ENCODE measurements at places on chromosomes 5 and 9. TPM values are rescaled to one million over a fixed set of nuclear protein-coding genes. Genes with fewer than 3 reads are reported as not detected.

GRCh38 chr5:143574236-143574635, 170.8 kb upstream of the NR3C1 start:
- H3K4me1 ChIP-seq: no peaks in the 10 kb centered on the region
- H3K27me3 ChIP-seq: no peaks in the 10 kb centered on the region
- no peak for DNase-seq
- H3K27ac ChIP-seq: no peak overlapping the region
- no peaks in the 10 kb centered on the region for H3K36me3 ChIP-seq

DNA sequence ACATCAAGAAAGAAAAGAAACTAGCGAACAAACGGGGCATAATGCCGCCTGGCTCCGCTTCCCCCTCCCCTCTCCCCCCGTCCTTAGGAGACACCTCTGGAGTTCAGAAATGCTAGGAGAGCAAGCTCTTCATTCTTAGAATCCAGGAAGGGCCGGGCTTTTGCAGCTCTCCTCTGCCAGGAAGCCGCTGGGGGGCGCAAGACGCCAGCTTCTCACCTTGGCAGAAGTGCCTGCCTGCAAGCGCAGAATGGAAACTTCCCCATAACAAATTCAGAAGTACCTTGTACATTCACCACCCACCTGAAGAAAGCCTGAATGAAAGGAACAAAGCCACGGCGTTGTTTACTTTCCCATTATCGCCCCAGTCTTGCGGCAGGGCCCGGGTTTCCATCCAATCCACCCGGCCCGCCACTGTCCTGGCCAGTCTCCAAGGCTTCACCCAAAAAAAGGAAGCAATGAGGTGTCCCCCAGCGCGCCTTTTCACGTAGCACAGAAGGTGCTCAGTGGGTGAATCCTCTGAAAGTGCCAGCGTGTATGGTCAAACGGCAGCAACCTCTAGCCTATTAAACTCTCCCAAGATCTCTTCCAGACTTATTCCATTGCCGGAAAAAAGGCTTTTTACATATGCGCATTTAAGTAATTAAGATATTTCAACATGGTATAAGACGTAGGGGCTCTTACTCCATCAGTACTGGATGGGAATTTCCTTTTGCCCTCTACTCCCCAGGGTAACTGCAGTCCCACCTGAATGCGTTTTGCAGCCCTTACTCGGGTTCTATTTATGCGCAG, 1.6 kb upstream of the GADD45G start:
- H3K4me1 ChIP-seq: no peaks in the 10 kb centered on the region
- peak overlapping the region; percentile 62 for H3K4me3 ChIP-seq
- no peaks in the 10 kb centered on the region for H3K27me3 ChIP-seq

- no peak for DNase-seq
- no peaks in the 10 kb centered on the region for H3K27me3 ChIP-seq
- peaks cover 15% of the 10 kb centered on the region for H3K4me1 ChIP-seq
- H3K27ac ChIP-seq: peak overlapping the region; percentile 76
These were observed 28.3 kb downstream of the RAI14 start for GRCh38 chr5:34684281-34684979.

GRCh38 chr5:74258314-74258665, 382.2 kb downstream of the ENC1 start:
- H3K4me1 ChIP-seq: no peaks in the 10 kb centered on the region
- H3K27me3 ChIP-seq: no peaks in the 10 kb centered on the region

- no peaks in the 10 kb centered on the region for H3K4me1 ChIP-seq
- H3K36me3 ChIP-seq: peaks cover 85% of the 10 kb centered on the region
- no peak for DNase-seq
- no peak overlapping the region for H3K27ac ChIP-seq
- H3K4me3 ChIP-seq: no peak overlapping the region
These were observed 26.8 kb downstream of the ANP32B start for GRCh38 chr9:98009936-98010335.

ARID3C gene
- total RNA-seq: not detected

GRCh38 chr9:89901920-89902319, 297.1 kb downstream of the GADD45G start:
- H3K4me1 ChIP-seq: peaks cover 5% of the 10 kb centered on the region
- H3K27me3 ChIP-seq: no peaks in the 10 kb centered on the region
- no peak overlapping the region for H3K4me3 ChIP-seq
- DNase-seq: no peak

- no peak for DNase-seq
- H3K4me3 ChIP-seq: no peak overlapping the region
- no peaks in the 10 kb centered on the region for H3K4me1 ChIP-seq
- no peak overlapping the region for H3K27ac ChIP-seq
- no peaks in the 10 kb centered on the region for H3K36me3 ChIP-seq
- no peaks in the 10 kb centered on the region for H3K27me3 ChIP-seq
These were observed 51.5 kb upstream of the MEF2C start for GRCh38 chr5:88934439-88934838.

- H3K27ac ChIP-seq: no peak overlapping the region
- H3K27me3 ChIP-seq: no peaks in the 10 kb centered on the region
- no peaks in the 10 kb centered on the region for H3K4me1 ChIP-seq
- peaks cover 20% of the 10 kb centered on the region for H3K36me3 ChIP-seq
- no peak for DNase-seq
- H3K4me3 ChIP-seq: no peak overlapping the region
These were observed 77.7 kb downstream of the HOMER1 start for GRCh38 chr5:79436224-79436623.

DNA sequence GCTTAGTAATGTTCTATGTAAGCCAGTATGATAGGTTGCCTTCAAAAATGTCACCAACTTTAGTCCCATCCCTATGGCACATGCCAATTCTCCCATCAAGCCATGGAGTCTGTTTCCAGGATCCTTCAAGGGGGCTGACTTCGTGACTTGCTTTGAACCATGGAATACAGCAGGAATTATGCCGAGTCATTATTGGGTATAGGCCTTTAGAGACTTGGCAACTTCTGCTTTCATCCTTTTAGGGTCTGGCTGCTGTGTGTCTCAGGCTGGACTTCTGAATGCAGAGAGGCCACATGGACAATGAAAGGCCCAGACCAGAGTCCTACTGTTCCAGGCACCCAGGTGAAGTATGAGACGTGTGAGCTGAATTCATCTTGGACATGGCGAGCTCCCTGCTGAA, 109.8 kb downstream of the DENND1A start:
- no peak overlapping the region for H3K4me3 ChIP-seq
- no peaks in the 10 kb centered on the region for H3K36me3 ChIP-seq
- H3K27ac ChIP-seq: no peak overlapping the region
- no peaks in the 10 kb centered on the region for H3K4me1 ChIP-seq
- H3K27me3 ChIP-seq: no peaks in the 10 kb centered on the region
- no peak for DNase-seq
